Activated naive CD4-positive, alpha-beta T cell treated with anti-CD3 and anti-CD28 coated beads, Interleukin-2, amount 10 ng/mL, durations not matched to agents 5 hours and 36 hours (primary cell): ENCODE measurements at places on chromosomes 3 and 15. TPM values are rescaled to one million over a fixed set of nuclear protein-coding genes. Genes with fewer than 3 reads are reported as not detected.

Gene SYNPR
- not detected for total RNA-seq

Gene SPATA12
- not detected for total RNA-seq

Gene PLAAT1
- not detected for total RNA-seq

Gene TRPM1
- total RNA-seq: not detected

Gene RSL24D1
- 102 TPM for total RNA-seq

Gene SEMA4B
- total RNA-seq: 19.7 TPM

Gene A4GNT
- not detected for total RNA-seq

Gene SUSD5
- total RNA-seq: not detected

Gene SPSB4
- total RNA-seq: not detected

Gene SMCO1
- total RNA-seq: not detected

Gene ZIC1
- not detected for total RNA-seq

Gene RPL35A
- total RNA-seq: 1,419 TPM

Gene CPNE9
- not detected for total RNA-seq

Gene KLF15
- total RNA-seq: not detected

Gene ALS2CL
- total RNA-seq: 28.9 TPM

Gene GASK1A
- total RNA-seq: not detected

Gene FILIP1L
- total RNA-seq: 0.34 TPM

Gene FAM3D
- total RNA-seq: not detected

Gene RFTN1
- 52.6 TPM for total RNA-seq

Gene CFAP92
- total RNA-seq: 0.13 TPM

Gene ZBED2
- 2.3 TPM for total RNA-seq

Gene TRA2B
- total RNA-seq: 208 TPM

Gene PIK3CB
- 14.4 TPM for total RNA-seq

Gene MKRN3
- total RNA-seq: 6.2 TPM

Gene PATL2
- total RNA-seq: 25.5 TPM

Gene CYP1A2
- total RNA-seq: not detected

Gene C2CD4A
- not detected for total RNA-seq

Gene POPDC2
- total RNA-seq: 3.8 TPM

Gene FBXO40
- not detected for total RNA-seq

Gene SCAMP2
- 111 TPM for total RNA-seq

Gene POLG
- total RNA-seq: 101 TPM

Gene RTP4
- total RNA-seq: 10.6 TPM

Gene MITF
- not detected for total RNA-seq

Gene RPL39L
- total RNA-seq: 12.6 TPM

Gene CYP8B1
- not detected for total RNA-seq

Gene CSPG5
- total RNA-seq: 0.63 TPM

Gene SKOR1
- total RNA-seq: 0.30 TPM

Gene TMC3
- not detected for total RNA-seq

Gene STRIT1
- total RNA-seq: not detected

Gene PLXNB1
- 2.1 TPM for total RNA-seq

Gene TBL1XR1
- total RNA-seq: 168 TPM

Gene FETUB
- not detected for total RNA-seq

Gene NCKIPSD
- 37.3 TPM for total RNA-seq

Gene CFAP100
- total RNA-seq: not detected

Gene ITPKA
- total RNA-seq: 0.19 TPM

Gene ANKRD63
- total RNA-seq: 0.26 TPM

Gene TP63
- 0.13 TPM for total RNA-seq

Gene CELF6
- total RNA-seq: 0.63 TPM

Gene RAB6B
- total RNA-seq: not detected

Gene CHRNB4
- total RNA-seq: not detected

Gene CISH
- 398 TPM for total RNA-seq

Gene FSIP1
- total RNA-seq: 0.36 TPM

Gene TMEM108
- not detected for total RNA-seq

Gene UBA7
- total RNA-seq: 207 TPM

Gene ACVR2B
- total RNA-seq: 5.8 TPM

Gene BFSP2
- total RNA-seq: 0.68 TPM

Gene ALDH1L1
- total RNA-seq: not detected

Gene CP
- not detected for total RNA-seq

Gene CYP11A1
- total RNA-seq: not detected

Gene GOLGA8B
- 305 TPM for total RNA-seq
